ENCODE measurements at places on chromosomes 1 and 21.

- DNase-seq = no peak
Measured at GRCh38 chr21:28547766-28548165, 444.9 kb downstream of the LTN1 start.

DNA sequence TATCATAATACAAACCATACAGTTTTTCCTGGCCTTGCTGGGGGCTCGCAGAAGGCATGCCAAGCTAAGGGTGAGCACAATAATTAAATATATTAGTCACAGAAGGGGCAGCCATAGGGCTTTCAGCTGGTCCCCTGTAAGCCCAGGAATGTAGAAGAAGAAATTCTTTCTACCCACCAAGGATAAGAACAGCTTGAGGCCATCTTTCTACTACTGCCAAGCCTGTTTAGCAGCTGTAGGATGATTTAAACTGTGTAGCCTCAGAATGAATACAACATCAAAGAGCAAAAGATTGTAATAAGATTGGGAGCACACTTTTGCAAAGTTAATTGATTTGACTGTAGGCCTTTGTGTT lies 171.5 kb downstream of the LRRC7 start:
- no peak for DNase-seq

DNA sequence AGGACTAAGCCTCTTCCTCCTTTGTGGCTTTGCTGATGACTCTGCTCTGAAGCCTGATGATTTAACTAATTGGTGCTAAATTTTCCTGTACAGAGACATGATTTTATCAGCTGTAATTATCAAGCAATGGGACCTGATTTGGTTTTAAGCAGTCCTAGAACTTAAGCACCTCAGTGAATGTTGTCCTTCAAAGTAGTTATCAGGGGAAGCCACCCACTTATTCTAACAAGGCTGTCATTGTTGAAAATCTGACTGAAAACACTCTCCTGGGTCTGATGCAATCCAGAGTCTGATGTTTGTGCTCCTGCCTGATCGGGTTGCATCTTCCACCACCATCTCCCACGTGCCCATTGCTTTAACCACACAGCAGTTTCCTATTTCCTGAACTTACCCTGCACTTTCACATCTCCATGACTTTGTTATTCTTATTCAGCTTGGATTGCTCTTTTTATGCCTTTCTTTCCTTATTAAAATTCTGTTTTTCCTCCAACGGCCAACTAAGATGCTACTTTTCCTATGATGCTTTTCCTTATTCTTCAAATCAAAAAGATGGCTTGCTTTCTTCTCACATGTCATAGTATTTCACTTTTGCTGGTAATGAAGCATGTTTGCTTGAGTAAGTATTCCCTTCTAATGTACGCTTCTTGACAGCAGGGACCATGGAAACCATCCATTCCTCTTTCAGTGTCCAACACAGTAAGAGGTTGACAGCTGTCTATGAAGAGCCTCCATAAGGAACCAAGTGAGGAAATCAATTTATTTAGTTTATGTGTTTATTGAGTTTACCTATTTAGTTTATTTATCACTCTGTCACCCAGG lies 55.0 kb downstream of the S1PR1 start:
- peak; percentile 27 for DNase-seq

DNA sequence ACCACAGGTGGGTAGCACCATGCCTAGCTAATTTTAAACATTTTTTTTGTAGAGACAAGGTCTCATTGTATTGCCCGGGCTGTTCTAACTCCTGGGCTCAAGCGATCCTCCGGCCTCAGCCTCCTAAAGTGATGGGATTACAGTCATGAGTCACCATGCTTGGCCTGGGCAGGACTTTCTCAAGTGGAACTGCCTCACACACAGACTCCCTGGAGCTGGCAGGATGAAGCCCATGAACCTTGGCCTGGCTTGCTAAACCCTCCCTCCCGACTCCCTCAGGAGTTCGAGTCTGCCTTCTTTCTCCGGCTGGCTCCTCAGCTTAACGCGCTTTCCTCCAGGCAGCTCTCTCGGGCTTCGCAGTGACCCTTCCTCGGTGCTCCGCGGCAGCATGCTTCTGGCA lies 7.7 kb upstream of the ECE1 start:
- peak; percentile 43 for DNase-seq

GRCh38 chr1:227388214-227389168 lies 70.2 kb upstream of the CDC42BPA start:
- DNase-seq = no peak

GRCh38 chr1:24315391-24315790 lies 3.8 kb upstream of the GRHL3 start:
- no peak for DNase-seq

DNA sequence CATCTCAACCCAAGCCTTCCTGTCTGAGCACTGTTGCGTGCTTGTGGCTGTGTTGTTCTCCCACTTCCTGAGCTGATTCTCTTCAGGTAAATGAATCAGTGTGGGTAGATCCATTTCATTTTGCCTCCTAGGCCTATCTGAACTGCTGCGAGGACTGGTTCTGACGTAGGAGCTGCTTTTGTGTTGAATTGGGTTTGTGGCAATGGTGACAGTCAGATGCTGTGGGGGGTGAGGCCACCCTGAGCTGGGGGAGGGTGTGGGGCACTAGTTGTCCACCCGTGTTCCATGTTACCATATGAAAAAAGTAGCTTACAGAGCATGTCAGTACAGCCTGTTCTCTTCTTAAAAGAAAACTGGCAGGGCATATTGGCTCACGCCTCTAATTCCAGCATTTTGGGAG lies 81.5 kb downstream of the MRPS6 start:
- DNase-seq = no peak

DNA sequence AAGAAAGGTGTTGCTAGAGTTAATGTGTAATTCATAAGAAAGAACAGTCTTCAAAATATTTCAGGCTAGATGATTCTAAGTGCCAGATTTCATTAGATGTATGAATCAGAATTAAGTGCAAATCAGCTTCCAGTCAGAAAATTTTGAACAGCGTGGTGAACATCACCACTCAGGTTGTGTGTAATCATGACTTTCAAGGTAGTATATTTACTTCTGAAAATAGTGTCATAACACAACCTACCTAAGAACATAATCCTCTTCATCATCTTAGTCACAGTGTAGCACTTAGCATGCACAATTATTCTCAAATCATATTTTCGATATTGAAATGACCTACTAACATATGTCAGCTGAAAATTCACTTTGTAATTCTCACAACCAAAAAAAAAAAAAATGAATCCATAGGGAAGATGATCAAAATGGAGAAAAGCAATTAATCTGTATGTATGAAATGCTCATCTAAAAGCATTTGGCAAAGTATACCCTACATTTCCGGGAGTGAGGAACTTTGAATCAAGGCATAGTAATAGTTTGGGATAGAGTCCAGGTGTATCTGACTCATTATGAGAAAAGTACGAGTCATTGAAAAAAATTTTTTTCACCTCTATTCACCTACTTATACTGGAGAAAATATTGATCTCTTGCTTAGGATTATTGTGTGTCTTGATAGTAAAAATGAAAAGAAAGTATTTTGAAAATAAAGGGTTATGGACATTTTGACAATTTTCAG lies 221.8 kb upstream of the CHRM3 start:
- DNase-seq = no peak

- DNase-seq = peak; percentile 79
Measured at GRCh38 chr1:197862671-197863070, 39.8 kb upstream of the C1orf53 start.

- peak; percentile 80 for DNase-seq
Measured at GRCh38 chr1:37474046-37474696, at the start of gene ZC3H12A. Gene ZC3H12A, plus strand, starts transcription at chr1:37474580. Its CDS starts 917 bp downstream, at chr1:37475497.

DNA sequence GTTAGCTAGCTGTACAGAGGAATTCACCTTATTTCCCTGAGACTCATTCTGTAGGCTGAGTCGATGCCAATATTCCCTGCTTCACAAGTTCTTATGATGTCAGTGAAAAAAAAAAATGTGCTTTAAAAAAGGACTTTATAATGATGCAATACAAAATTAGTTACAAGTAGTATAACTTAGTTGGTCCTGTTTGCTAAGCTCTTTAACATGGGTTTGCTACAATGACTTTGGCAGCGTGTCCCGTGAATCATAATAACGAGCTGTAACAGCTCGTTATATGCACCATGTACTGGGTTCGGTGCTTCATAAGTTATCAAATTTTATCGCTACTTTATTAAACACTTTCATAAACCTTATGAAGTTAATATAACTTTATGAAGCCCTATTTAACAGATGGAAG lies 349.7 kb downstream of the LMX1A start:
- no peak for DNase-seq

GRCh38 chr1:88801575-88802208 lies 89.7 kb downstream of the GTF2B start:
- no peak for DNase-seq

GRCh38 chr1:144551107-144551542 lies 41.6 kb upstream of the PPIAL4F start:
- no peak for DNase-seq

- no peak for DNase-seq
Measured at GRCh38 chr1:58849551-58849950, 65.7 kb upstream of the JUN start.

- DNase-seq = no peak
Measured at GRCh38 chr1:69258842-69259241, 308.9 kb upstream of the LRRC7 start.

DNA sequence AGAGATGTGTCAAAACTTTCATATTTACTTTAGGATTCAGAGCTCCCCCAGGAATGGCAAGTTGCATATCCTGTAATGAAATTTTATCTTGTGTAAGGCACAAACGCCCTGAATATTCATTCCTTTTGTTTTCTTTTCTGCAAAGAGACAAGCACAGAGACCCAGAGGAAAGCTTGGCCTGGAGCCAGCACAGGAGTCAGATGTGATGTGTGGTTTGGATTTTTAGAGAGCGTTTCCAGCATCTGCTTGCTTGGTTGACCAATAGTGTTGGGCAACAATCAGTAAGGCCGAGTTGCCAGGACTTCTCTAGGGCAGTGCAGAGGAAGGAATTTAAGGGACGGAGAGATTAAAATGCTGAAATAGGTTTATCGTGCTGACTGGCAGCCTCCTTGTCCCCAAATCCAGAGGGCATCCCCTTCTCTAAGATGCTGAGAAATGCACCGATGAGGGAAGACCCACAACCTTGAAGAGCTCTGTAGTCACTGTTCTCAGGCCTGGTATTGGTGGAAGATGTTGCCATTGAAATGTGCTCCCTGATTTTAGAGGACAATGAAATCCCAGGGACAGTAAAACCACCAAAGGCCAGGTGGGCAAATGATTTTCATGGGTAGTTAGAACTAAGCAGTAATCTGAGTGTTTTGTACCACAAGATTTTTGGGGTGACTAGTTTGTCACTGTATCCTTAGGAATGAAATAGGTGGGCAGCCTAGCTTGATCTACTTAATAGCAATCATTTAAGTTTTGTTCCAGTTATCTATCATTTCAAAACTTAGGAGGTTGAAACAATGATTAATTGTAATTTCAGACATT lies 37.9 kb upstream of the RHOU start:
- DNase-seq = peak; percentile 61

DNA sequence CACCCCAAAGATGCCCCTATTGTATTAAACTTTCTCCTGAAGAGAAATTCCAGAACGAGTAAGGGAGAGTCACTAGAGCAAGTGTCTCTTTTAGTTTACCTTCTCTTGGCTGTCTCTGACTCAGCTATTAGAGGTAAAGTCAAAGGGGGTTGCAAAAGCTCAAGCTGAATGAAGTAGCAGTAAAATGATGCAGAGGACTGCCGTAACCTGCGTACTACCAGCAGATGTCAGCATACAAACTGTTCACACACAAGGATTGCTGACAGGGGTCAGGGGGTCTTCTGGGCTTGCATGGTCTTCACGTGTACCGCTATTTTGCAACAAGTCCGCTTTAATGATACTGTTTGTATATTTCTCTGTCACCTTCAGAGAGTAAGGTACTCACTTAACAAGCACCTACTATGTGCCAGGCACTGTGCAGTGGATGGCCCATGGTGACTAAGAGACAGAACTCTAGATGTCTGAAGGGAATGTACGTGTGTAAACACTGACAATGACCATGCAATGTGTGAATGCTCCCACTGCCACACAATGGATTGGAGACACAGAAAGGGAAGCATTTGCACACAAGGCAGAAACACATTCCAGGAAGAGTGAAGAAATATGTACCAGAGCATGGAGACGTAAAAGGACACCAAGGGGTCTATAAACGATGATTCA lies 34.9 kb downstream of the CHML start:
- DNase-seq = no peak

GRCh38 chr1:28417926-28418637 lies 48.5 kb downstream of the PHACTR4 start:
- no peak for DNase-seq

GRCh38 chr21:8991968-8992621 lies 1529.3 kb upstream of the TPTE start:
- no peak for DNase-seq

GRCh38 chr1:224559981-224560728 lies 56.0 kb upstream of the CNIH3 start:
- DNase-seq = no peak

DNA sequence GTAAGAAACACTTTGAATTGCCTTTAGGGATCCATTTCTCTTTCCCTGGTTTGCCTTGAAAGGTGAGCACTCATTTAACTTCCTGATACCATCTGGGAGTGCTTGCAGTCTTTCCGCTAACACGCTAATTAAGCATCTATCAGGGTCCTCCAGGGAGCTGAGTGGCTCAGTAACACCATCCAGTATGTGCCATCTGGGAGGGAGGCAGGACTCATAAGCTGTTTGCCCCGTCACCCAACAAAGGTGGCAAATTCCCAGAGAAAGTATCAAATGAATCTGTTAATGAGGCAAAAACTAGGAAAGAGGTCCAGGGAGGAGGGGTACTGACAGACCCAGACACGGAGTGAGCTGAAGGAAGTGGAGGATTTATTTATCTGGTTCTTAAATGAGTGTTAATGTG lies 430.9 kb downstream of the HLX start:
- DNase-seq = no peak
